Activated CD8-positive, alpha-beta T cell treated with anti-CD3 and anti-CD28 coated beads, Interleukin-2, amount 10 ng/mL, durations not matched to agents 7 days and 5 days (primary cell): ENCODE measurements at places on chromosomes 7 and 10.

DNA sequence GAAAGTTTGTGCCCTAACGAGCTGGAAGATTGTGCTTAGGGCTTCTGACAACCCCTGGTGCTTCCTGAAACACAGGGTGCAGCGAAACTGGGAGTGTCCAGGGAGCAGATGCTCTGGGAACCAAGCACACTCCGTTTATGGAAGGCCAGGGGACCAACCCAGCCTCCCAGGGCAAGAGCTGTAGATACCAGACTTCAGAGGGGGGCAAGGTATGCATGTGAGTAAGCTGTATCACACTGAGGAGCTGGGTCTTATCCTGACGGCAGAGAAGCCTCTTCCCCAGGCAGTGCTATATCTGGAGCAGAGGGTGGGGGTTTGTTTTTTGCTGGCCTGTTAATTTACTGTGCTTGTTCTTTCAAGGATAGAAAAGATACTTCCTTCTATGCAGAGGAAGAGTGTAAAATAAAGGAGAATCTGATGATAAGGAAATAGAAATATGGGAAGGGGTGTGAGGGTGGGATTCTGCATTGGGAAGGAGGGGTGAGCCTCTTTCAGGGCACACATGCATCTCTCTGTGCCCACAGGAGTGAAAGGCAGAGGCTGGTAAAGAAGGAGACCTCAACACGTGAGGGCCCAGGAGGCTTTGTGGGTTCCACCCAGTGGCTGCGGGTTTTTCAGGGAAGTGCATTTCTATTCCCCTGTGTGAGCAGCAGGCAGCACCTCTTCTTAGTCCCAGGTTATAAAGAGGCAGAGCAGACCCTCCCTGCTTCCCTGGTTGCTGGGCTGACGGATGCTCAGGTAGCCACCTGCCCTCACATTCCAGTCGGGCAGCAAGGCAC lies 314.1 kb downstream of the TCERG1L start:
- no peak overlapping the region for H3K27ac ChIP-seq
- no peaks in the 10 kb centered on the region for H3K27me3 ChIP-seq
- H3K4me3 ChIP-seq, result no peak overlapping the region
- no peak for DNase-seq

DNA sequence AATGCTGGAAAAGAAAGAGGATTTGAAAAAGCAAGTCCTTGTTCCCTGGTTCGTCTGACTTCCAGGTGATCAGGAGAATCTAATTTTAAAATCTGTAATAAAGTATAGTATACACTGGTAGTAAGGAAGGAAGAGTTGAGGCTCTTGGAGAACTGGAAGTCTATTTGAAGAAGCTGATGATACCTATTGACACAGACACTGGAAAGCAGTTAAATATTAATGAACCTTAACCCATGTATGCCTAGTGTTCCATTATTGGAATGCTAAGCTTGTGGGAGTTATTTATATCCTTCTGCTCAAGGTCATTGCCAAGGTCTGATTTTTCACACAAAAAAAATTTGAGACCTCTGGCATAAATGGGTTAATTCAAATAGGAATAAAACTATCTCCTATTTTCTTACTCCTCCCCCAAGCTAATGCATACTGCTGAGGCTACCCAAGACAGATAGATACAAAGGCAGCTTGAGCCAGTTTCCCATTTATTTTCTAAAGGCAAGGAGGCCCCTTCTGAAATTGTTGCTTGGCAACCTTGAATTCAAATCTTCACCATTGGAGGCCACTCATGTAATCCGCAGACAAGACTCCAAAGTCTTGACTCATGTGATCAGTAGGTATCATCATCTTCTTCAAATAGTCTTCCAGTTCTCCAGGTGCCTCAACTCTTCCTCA lies 110.2 kb downstream of the FZD1 start:
- H3K4me3 ChIP-seq, result no peak overlapping the region
- H3K27me3 ChIP-seq, result no peaks in the 10 kb centered on the region
- no peaks in the 10 kb centered on the region for H3K36me3 ChIP-seq
- DNase-seq, result no peak

GRCh38 chr10:77015360-77015759 lies 622.2 kb downstream of the KCNMA1 start:
- no peak overlapping the region for H3K27ac ChIP-seq
- DNase-seq, result no peak
- H3K4me1 ChIP-seq, result no peaks in the 10 kb centered on the region
- no peaks in the 10 kb centered on the region for H3K36me3 ChIP-seq
- no peak overlapping the region for H3K4me3 ChIP-seq

DNA sequence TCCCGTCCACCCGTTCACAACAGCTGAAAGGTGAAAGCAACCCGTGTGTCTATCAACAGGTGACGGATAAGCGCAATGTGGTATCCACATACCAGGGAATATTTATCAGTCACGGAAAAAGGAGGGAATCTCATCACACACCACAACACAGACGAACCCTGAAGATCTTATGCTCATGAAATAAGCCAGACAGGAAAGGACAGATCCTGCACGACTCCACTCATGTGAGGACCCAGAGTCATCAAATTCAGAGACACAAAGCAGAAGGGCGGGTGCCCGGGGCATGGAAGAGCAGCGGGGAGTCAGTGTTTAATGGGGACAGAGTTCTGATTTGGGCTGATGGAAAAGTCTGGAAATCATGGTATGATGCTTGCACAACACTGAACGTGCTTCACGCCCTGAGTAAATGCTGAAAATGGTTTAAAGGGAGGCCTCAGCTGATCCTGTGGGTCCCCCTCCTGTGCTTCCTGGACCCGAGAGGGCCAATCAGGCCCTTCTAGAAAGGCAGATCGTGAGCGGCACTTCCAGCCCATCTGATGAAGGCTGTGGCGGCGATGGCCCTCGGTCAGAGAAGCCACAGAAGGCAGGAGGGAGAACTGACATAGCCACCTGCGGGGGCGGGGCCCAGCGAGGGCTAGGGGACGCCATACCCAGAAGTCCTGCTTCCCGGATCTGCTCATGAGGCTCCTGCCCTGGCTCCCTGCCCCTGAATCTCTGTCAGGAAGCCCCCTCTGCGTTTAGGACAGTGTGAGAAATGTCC lies 19.1 kb downstream of the WDR86 start:
- no peaks in the 10 kb centered on the region for H3K4me1 ChIP-seq
- no peak overlapping the region for H3K4me3 ChIP-seq
- H3K27me3 ChIP-seq, result no peaks in the 10 kb centered on the region
- no peak for DNase-seq
- no peak overlapping the region for H3K27ac ChIP-seq

DNA sequence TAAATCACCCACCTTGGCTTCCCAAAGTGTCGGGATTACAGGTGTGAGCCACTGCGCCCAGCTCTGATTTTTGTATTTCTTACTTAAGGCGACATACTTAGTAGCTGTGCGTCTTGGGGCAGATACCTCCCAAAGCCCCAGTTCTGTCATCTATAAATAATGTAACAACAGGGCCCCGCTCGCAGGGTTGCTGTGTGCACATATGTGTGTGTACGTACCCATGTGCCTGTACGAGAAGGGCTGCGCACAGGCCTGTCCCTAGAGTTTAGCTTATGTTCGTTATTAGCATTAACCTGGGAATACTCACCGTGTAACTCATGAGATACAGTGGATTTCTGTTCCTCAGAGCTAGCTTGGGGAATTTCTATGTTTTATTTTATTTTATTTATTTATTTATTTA lies 103.6 kb downstream of the CUX1 start:
- no peak overlapping the region for H3K4me3 ChIP-seq
- H3K4me1 ChIP-seq, result peaks cover 4% of the 10 kb centered on the region
- no peak for DNase-seq
- no peaks in the 10 kb centered on the region for H3K27me3 ChIP-seq

DNA sequence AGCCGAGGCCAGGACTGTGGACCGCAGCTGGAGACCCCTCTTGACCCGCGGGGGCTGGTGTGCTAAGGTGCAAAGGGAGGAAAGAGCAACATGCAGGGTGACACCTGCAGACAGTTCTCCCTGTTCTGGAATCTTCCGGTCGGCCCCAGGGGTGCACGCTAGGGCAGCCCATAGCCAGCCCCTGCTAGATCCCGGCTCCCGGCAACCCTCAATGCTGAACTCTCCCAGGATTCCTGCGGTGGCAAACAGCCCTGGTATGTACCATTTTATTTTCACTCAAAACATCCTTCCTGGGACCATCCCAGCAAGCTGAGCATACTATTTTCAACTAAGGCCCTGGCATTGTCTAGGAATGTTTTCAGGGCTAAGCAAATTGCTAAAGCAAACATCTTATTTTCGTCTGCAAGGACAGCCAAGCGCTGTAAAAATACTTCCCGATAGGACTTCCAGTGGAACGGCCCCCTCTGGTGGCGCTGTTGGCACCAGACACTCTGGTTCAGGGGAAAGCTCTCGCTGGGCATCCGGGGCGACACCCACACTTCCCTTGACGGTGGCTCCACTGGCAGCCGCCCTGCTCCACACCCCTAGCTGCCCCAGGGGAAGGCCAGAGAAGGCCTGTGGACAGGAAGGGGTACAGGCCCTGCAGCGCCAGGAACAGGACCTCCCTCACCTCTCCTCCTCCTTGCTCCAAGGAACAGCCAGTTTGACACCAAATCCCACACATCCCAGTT lies 99.4 kb downstream of the CTBP2 start:
- H3K27me3 ChIP-seq, result peaks cover 16% of the 10 kb centered on the region
- H3K36me3 ChIP-seq, result no peaks in the 10 kb centered on the region
- peak; percentile 55 for DNase-seq
- no peak overlapping the region for H3K4me3 ChIP-seq
- H3K4me1 ChIP-seq, result peaks cover 17% of the 10 kb centered on the region
- H3K27ac ChIP-seq, result no peak overlapping the region

DNA sequence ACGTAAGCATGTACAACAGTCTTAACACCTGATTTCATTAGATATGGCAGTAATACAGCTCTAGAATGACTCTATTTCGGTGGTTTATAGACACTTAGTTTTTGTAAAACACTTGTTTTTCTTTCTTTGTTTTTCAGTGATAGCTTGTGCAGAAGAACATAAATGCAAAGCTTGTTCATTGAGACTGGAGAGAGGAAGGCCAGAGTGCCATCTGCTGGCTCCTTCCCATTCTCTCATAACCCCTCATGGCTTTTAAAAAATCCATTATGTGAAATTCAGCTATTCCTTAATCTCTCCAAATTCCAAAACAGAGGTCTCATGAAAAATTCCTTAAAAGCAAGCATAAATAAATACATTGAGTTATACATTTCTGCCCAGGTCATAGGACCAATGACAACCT lies 76.3 kb downstream of the CACNB2 start:
- no peak for DNase-seq
- H3K27ac ChIP-seq, result no peak overlapping the region
- H3K4me1 ChIP-seq, result no peaks in the 10 kb centered on the region
- no peaks in the 10 kb centered on the region for H3K36me3 ChIP-seq
- H3K27me3 ChIP-seq, result no peaks in the 10 kb centered on the region

DNA sequence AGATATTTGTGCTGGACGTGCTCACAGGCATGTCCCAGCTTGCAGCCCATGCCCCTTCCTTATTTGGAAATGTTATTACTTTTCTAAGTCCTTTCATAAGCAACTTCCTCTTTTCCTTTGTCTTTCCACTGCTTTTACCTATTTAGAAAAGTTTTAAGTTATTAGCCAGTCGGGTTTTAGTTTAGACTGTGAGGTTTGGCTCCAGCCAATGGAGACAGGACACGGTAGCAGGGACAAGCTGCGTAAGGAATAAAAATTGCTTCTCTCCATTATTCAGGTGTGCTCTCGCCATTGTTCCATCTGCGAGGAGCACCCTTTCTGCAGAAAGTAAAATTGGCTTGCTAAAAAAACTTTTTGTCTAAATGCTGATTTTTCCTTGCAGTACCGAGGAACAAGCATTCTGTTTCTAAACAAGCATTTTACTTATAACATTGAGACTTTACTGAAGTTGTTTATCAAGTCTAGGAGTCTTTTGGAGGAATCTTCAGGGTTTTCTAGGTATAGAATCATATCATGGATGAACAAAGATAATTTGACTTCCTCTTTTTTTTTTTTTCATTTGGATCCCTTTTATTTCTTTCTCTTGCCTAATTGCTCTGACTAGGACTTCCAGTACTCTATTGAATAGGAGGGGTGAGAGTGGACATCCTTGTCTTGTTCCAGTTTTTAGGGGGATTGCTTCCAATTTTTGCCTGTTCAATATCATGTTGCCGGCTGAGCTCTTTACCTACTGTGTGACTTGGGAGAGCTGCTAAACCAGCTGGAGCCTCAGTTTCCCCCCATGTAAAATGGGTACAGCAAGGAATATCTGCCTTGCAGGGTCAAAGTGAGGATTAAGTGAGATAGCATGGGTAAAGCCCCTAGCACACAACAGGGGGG lies 63.8 kb downstream of the ALOX5 start:
- peaks cover 8% of the 10 kb centered on the region for H3K36me3 ChIP-seq
- no peaks in the 10 kb centered on the region for H3K27me3 ChIP-seq
- no peak for DNase-seq

GRCh38 chr10:124696446-124697392 lies 47.5 kb downstream of the FAM53B start:
- H3K27me3 ChIP-seq, result no peaks in the 10 kb centered on the region
- H3K36me3 ChIP-seq, result peaks cover 60% of the 10 kb centered on the region
- H3K27ac ChIP-seq, result peak overlapping the region; percentile 92
- peak; percentile 52 for DNase-seq

GRCh38 chr10:92662848-92663247 lies 26.9 kb upstream of the HHEX start:
- peaks cover 3% of the 10 kb centered on the region for H3K36me3 ChIP-seq
- no peak overlapping the region for H3K4me3 ChIP-seq
- H3K4me1 ChIP-seq, result no peaks in the 10 kb centered on the region
- no peak for DNase-seq

- DNase-seq, result peak; percentile 45
- peak overlapping the region; percentile 20 for H3K4me3 ChIP-seq
- H3K27me3 ChIP-seq, result no peaks in the 10 kb centered on the region
- no peaks in the 10 kb centered on the region for H3K36me3 ChIP-seq
- peak overlapping the region; percentile 65 for H3K27ac ChIP-seq
Observed at GRCh38 chr10:8130973-8131911, 76.8 kb downstream of the GATA3 start.

GRCh38 chr7:111074748-111075146 lies 16.2 kb upstream of the LRRN3 start:
- peaks cover 65% of the 10 kb centered on the region for H3K4me1 ChIP-seq
- no peak for DNase-seq
- peak overlapping the region; percentile 84 for H3K27ac ChIP-seq

DNA sequence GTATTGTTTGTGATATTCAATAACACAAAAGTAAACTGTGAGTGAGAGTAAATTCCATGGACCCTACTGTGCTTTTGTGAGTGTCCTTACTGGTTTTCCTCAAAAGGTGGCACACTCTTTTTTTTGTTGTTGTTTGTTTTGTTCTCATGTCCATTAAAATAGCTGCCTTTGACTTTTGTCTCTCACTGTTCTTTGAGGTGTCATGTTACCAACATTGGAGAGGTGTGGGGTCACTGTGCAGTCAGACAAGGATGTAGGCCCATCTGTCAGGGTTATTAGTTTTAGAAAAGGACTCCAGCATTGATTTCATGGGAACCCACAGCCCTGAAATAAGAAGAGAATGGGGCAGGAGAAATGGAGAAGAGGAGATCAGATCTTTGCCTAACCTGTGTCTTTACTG lies 383.1 kb downstream of the SORCS3 start:
- no peaks in the 10 kb centered on the region for H3K36me3 ChIP-seq
- H3K27ac ChIP-seq, result no peak overlapping the region
- no peak for DNase-seq
